ENCODE measurements at places on chromosomes 2 and 18. TPM values are rescaled to one million over a fixed set of nuclear protein-coding genes. Genes with fewer than 3 reads are reported as not detected.

ERBB4 gene
- 0.32 TPM for total RNA-seq

SP140 gene
- total RNA-seq: 0.89 TPM

TMEM17 gene
- 5.4 TPM for total RNA-seq

GAD1 gene
- not detected for total RNA-seq

TNFAIP6 gene
- not detected for total RNA-seq

LIMS4 gene
- total RNA-seq: not detected

CNOT9 gene
- total RNA-seq: 78.5 TPM

ASXL3 gene
- 0.20 TPM for total RNA-seq

ABCB6 gene
- total RNA-seq: 67.7 TPM

MXD1 gene
- 4.9 TPM for total RNA-seq

GTF3C2 gene
- total RNA-seq: 59.8 TPM

CEBPZOS gene
- 69.0 TPM for total RNA-seq

PPP1R1C gene
- 2.7 TPM for total RNA-seq

ZBTB14 gene
- total RNA-seq: 17.3 TPM

SCYGR2 gene
- not detected for total RNA-seq

CRIM1 gene
- 115 TPM for total RNA-seq

MOB1A gene
- total RNA-seq: 115 TPM

APOB gene
- not detected for total RNA-seq

NEU2 gene
- not detected for total RNA-seq

SULT6B1 gene
- total RNA-seq: not detected

DYNC2LI1 gene
- total RNA-seq: 35.0 TPM

CRYBA2 gene
- not detected for total RNA-seq
